ENCODE measurements at places on chromosomes 7 and 10.
A peak's percentile ranks its signal among the peaks of the same experiment; 100 is the strongest.

DNA sequence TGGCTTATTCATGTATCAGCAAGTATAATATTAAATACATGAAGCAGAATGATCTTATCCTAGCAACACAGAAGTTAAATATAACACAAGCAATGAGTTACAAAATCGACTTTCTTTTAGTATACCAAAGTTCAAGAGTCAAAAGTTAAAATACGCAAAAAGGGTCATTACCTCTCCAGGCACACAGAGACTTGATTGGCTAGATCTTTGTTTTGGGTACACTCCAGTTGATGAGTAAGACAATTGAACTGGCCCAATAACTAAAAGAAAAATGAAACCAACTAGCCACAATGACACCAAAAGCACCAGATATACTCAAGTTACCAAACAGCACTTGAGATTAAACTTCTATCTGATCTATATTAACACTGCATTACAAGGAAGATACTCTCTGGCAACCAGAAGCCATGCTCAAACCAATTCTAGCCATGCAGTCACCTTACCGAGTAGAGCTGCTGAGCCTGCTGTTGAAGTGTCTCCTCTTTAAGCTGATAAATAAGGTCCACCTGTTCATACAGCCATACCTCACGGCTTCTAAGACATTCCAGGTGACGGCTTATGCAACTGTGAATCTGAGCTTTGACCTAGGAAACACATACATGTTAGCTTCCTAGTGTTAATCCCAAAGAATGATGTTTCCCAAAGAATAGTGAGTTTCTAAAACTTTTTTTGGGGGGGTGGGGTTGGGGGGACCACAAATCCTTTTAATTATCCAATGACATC lies 15.6 kb downstream of the NCOA4 start:
- DNase-seq = no peak

- peak; percentile 51 for DNase-seq
Measured at GRCh38 chr7:13920053-13920697, 69.3 kb downstream of the ETV1 start.

GRCh38 chr7:56062382-56062781 lies 1.7 kb upstream of the SUMF2 start:
- DNase-seq = no peak

DNA sequence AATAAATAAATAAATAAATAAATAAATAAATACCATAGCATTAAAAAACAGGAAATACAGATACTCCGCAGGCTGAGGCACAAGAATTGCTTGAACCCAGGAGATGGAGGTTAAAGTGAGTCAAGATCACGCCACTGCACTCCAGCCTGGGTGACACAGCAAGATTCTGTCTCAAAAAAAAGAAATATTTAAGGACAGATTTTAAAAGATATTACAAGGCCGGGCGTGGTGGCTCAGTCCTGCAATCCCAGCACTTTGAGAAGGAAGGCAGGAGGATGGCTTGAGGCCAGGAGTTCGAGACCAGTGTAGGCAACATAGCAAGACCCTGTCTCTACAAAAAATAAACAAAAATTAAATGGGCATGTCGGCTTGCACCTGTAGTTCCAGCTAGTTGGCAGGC lies 17.5 kb upstream of the SNX8 start:
- DNase-seq = no peak

DNA sequence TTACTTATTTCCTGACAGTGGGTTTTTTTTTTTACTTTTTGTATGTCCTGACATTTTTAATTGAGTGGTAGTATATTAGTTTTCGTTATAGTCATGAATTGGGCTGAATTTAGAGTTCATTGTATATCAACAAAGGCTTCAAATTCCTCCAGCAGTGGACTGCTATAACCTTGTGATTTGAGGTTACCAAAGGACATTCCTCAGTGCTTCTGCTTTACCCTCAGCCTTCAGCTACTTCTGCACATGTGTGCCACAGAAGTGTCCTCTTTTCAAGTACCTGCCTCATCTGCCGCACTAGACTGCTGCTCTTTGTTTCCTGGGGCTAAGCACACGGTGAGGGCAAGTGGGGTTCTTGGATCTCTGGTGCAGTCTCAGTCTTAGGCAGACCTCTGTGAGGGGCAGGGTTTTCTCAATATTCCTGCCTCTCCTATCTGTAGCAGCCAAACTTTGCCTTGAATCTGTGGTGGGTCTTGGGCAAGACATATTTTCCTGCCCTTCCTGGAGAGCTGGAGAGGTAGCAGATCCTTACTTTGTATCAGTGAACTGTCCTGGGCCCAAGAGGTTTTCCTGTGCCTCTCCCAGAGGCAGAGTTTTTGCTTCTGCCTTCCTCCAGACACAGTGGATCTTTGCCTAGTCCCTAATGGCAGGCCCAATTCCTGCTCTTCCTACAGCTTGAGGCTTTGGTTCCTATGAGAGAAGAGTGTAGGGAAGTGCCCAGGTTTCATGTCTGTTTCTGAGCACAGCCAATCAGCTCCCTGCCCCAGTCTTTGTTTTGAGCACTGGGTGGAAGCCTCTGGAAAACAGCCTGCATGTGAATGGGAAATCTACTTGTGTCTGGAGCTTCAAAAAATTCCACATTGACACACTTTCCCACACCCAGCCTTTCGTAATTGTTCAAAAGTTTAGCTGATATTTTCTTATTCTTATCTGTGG lies 39.0 kb upstream of the STRIP2 start:
- DNase-seq = no peak

GRCh38 chr10:102951316-102951715 lies 33.2 kb downstream of the CNNM2 start:
- no peak for DNase-seq

- no peak for DNase-seq
Measured at GRCh38 chr7:13057462-13058200, 370.2 kb downstream of the ARL4A start.

DNA sequence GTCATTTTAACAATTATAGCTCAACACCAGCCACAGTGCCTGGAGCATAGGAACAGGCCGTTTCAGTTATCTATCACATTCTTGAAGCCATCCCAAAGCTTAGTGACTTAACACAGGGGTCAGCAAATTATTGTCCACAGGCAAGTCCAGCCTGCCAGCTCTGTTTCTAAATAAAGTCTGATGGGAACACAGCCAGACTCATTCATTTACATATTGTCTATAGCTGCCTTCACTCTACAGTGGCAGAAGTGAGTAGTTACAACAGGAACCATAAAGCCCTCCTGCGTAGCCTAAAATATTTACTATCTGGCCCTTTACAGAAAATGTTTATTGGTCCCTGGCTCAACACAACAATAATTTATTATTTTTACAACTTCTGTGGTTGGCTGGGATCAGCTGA lies 407.5 kb upstream of the AUTS2 start:
- DNase-seq = no peak

GRCh38 chr10:114956466-114956865 lies 18.5 kb downstream of the TRUB1 start:
- DNase-seq = no peak

- DNase-seq = no peak
Measured at GRCh38 chr10:7470371-7470770, 59.5 kb upstream of the SFMBT2 start.

GRCh38 chr7:155752756-155753445 lies 59.4 kb downstream of the SHH start:
- no peak for DNase-seq

GRCh38 chr10:130470286-130470685 lies 334.1 kb downstream of the GLRX3 start:
- DNase-seq = no peak

DNA sequence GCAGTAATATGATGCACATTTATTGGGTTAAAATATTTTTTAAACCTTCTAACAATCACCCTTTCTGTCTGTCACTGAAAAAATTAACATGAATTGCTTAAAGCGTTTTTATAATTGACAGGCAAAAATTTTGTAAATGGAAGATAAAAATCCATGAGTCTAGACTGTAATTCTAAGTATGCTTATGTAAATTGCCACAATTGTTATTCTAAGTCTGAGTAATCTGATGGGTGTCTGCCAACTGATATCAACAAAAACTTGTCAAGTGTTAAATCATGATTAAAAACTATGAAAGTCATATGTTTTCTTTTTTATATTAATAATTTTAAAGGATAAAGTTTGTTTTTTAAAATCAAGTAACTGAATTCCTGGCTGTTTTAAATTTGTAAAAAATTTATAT lies 208.2 kb downstream of the CDK14 start:
- no peak for DNase-seq

DNA sequence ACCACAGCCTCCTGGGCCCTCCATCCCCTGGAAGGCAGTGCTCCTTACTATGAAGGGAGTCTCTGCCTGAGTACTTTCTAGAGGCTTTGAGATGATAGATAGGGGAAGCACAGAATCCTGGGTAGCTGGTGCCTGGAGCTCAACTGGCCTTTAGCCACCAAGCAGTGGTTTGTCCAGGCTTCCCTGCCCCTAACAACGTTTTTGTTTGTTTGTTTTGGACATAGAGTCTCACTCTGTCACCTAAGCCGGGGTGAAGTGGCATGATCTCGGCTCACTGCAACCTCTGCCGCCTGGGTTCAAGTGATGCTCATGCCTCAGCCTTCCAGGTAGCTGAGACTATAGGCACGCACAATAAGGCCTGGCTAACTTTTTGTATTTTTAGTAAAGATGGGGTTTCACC lies 289.4 kb downstream of the PLXNA4 start:
- no peak for DNase-seq

All from prostate gland (tissue), 2 donors.